ENCODE measurements at places on chromosomes 11 and 22.
A peak's percentile ranks its signal among the peaks of the same experiment; 100 is the strongest.

GRCh38 chr11:112828421-112828820 is 132.8 kb upstream of the NCAM1 start:
- DNase-seq: no peak

- DNase-seq: peak; percentile 26
Measured at GRCh38 chr11:116052603-116053547, 548.7 kb upstream of the CADM1 start.

DNA sequence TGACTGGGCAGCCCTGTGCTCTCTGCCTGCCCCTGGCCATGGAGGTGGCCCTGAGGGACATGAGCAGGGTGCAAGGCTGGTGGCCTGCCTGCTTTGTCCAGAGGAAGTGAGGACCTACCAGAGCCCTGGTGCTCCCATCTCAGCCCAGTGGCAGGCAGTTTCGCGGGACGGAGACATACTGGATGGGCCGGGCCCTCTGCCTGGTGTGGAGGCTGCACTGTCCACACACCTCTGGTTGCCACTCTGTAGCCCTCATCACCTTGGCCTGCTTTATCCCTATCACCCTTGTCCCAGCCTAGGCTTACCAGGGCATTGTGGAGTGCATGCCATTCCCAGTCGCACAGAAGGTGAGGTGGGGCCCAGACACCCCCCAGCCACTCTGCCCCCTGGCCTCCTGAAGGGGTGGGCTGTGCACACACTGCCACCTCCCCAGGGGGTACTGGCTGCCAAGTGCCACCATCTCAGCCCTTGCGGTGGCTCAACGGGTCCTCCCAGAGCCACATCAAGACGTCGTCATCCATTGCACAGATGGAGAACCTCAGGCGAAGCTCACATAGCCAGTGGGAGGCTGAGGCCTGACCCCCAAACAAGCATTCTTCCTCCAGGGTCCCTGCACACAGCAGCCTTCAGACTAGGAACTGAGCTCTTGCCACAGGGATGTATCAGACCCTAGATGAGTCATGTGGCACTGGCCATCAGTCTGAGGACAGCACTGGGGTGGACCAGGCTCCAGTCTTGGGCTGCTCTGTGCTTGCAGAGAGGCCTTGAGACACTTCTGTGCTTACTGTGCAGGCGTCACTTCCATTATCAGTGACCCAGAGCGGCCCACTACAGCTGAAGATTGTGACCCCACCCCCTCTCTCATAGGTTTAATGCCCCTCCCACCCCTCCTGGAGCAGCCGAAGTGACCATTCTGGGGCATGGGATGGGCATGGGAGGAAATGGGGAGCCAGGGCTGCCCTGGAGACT is 176.1 kb downstream of the IGLL1 start:
- DNase-seq: no peak

DNA sequence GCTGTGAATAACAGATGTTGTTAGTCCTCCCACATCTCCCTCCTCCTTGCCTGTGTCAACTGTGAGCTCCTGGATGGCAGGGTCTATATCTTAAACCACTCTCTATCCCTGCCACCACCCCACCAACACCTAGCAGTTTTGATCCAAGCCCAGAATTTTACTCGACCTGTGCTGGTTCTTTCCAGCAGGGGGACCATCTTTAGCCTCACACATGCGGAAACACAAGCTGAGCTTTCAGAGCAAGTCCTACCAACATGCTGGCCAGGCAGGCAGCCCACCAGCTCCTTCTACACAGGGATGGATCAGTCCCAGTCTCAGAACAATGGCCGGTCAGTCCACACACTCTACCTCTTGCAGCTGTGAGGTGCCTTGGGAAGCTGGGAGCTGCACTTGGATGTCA is 231.5 kb downstream of the NXPE2 start:
- DNase-seq: peak; percentile 4

DNA sequence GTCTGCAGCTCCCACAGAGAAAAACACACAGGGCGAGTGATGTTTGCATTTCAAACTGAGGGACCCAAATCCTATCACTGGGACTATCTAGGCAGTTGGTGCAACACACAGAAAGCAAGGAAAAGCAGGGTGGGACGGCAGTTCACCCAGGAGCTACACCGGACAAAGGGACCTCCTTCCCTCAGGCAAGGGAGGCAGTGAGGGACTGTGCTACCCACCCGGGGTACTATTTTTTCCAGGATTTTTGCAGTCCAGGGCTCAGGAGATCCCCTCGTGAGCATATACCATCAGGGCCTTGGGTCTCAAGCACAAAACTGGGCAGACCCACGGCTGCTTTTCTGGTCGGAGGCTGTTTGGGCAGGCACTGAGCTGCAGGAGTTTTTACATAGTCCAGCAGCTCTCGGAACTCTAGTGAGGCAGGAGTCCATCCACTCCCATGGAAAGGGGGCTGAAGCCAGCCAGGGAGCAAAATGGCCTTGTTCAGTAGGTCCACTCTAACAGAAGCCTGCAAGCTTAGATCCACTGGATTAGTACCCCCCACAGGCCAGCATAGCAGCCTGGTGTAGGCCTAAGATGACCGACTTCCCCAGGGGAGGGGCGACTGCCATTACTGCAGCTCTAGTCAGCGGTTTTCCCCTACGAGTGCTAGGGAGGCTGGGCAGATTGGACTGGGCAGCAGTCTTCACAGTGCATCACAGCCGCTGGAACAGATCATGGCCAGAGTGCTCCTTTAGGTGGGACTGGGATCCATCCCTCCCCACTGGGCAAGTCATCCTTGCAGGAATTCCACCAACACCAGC is 28.2 kb downstream of the CARD18 start:
- no peak for DNase-seq

DNA sequence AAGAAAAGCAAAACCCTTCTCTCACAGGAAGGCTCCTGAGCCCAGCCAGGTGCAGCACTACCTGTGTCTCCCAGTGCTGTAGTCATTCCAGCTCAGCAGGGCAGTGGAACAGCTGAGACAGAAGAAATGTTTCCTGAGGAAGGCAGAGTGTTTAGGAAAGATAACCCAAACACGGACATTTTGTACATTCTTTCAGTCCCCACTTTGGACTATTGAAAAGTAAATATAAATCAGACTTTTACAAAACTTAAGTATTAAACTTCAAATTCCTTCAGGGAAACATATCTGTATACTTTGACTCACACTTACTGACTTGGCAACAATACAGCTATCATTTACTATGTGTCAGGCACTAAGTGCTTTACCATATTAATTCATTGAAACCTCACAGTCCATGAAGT is 40.4 kb downstream of the RRAS2 start:
- DNase-seq: no peak

- DNase-seq: no peak
Measured at GRCh38 chr11:17148536-17148935, 59.2 kb downstream of the PIK3C2A start.

DNA sequence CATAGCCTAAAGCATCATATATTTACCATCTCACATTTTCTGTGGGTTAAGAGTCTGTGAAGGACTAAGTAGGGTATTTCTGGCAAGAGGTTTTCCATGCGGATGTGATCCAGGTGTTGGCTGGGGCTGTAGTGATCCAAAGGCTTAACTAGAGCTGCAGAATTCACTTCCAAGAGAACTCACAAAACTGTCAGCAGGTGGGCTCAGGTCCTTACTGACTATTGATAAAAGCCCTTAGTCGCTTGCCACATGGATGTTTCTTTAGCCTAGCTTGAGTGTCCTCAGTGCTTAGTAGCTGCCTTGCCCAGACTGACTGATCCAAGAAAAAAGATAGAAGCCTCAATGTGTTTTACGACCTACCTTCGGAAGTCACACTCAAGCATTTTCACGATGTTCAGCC is 250.8 kb downstream of the CNTN5 start:
- no peak for DNase-seq

GRCh38 chr11:100930185-100930778 is 199.3 kb downstream of the PGR start:
- DNase-seq: peak; percentile 17

GRCh38 chr11:3823303-3823702 is 14.9 kb downstream of the PGAP2 start:
- no peak for DNase-seq

DNA sequence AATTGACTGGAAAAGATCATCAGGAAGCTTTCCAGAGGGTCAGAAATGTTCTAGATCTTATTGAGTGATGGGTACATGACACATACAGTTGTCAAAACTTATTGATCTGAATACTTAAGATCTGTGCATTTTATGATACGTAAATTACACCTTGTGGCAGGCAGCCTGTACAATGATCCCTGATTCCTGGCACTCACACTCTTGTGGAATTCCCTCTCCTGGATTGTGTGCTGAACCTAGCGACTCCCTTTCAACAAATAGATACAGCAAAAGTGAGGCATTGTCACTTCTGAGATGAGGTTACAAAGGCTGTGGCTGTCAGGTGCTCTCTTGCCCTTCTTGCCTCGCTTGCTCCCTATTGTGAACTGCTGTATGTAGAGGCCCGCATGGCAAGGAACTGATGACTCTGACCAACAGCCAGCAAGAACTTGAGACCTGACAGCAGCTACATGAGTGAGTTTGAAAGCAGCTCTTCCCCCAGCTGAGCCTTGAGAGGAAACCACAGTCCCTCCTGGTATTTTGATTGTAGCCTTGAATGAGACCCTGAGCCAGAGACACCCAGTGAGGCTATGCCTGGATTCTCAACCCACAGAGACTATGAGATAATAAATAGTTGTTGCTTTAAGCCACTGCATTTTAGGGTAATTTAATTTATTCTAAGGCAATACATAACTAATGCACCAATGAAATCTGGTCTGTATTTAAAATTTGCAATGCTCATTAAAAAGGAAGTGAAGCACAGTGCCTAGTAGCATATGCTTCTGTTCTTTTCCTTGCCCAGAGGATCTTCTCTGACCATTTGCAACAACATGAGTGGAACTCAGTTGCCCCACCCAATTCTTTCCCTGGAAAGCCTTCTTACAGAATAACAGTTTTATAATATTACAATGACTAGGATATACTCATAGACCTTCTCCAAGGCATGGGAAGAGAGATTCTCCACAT is 60.5 kb upstream of the IZUMO1R start:
- no peak for DNase-seq

GRCh38 chr11:33730716-33731115 is 5.5 kb downstream of the CD59 start:
- DNase-seq: no peak

- no peak for DNase-seq
Measured at GRCh38 chr11:92455210-92455790, 230.7 kb downstream of the FAT3 start.

DNA sequence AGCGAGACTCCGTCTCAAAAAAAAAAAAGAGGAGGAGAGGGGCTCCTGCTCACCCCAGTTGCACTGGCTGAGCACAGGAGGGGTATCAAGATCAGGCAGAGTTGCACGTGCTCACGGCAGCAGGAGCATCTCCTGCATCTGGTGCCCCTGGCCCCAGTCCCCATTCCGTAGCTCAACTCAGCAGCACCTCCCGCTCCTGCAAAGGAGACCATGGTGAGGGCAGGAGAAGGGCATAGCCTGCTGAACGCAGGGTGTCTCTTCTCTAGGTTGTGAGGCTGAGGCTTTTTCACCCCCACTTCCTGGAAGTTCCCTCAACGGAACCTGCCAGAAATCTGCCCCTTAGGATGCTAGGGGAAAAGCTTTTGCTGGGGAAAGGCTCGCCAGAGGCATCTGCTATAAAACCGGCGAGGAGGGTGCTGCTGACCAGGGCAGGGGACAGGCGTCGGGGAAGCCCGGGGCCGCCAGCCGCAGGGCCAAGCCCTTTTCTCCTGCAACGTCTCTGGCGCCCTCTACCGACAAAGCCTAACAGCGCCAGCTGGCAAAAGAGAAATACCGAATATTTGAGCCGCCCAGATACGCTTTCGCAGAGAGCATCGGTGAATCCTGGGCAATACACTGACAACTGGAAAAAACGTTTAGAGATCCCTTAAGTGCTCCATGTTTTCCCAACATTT is 1.0 kb upstream of the PPP6R2 start:
- peak; percentile 91 for DNase-seq

GRCh38 chr11:13955971-13956421 is 6.5 kb upstream of the SPON1 start:
- DNase-seq: peak; percentile 25

DNA sequence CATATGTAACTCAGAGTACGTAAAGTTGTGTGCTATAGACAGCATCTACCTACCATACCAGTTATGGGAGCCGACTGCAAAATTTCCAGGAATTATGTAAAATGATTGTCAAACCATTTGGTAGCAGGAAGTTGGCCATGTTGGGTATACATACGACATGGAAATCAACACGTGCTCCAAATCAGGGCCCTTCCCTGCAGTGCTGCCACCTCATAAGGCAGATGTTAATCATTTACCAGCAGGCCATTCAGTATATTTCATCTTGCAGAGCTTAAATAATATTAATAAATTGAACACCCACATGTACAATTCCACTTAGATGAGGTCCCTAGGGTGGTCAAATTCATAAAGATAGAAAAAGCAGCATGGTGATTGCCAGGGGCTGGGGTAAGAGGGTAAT is 9.8 kb downstream of the MS4A18 start:
- DNase-seq: no peak

DNA sequence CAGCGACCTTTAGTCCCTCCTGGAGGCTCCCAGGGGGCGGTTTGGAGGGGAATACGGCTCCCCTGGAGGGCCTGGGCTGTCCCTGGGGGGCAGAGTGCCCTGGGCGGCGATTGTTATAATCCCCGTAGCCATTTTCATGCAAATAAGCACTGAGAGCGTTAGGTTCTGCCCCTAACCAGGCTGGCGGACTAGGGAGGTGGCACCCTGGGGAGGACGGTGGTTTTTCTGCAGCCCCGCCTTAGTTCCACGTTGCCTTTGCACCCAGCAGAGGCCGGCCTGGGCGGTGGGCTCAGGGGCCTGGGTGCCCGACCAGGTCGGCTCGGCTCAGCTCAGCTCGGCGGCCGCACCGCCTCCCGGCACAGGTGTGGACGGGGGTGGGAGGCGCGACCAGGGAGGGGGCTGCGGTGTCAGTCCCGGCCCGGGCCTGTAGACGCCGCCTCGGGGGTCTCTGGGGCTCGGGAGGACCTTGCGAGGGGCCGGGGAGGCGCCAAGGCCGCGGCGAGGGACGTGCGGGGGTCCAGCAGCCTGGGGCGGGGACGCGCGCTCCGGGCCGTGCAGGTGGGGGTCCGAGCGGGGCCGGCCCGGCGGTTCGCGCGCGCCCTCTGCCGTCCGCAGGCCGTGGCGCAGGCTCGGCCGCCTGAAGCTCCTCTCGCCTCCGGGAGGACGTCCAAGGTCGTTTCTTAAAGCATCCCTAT is 2.3 kb upstream of the DUSP8 start:
- peak; percentile 66 for DNase-seq

- DNase-seq: no peak
Measured at GRCh38 chr11:862081-862661, 19.5 kb downstream of the TSPAN4 start.

GRCh38 chr22:43315687-43316217 is 27.4 kb downstream of the SCUBE1 start:
- DNase-seq: no peak

All from NCI-H1930 (cell line).